ENCODE measurements at places on chromosomes 11 and 22. TPM values are rescaled to one million over a fixed set of nuclear protein-coding genes. Genes with fewer than 3 reads are reported as not detected.
A peak's percentile ranks its signal among the peaks of the same experiment; 100 is the strongest.

DNA sequence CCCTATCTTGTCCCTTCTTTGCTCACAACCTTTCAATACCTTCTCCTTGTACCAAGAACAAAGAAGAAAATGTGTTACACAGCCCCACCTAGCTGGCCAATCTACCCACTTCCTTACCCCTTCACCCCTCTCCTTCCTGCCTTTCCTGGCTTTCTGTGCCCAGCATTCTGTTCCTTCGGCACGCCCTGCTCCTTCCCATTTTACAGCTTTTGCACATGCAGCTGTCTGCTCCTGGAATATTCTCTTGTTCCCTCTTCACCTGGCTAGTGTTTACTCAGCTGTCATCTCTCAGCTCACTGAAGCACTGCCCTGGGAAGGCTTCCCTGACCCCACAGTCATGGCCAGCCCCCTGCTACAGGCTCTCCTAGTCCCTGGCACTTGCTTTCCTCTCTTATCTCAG lies 30.7 kb downstream of the SERPINH1 start:
- H3K4me3 ChIP-seq: no peak overlapping the region
- peaks cover 12% of the 10 kb centered on the region for H3K4me1 ChIP-seq
- no peak overlapping the region for H3K27ac ChIP-seq
- H3K27me3 ChIP-seq: no peaks in the 10 kb centered on the region
- no peaks in the 10 kb centered on the region for H3K36me3 ChIP-seq

GRCh38 chr11:65479184-65480145 lies 19.4 kb upstream of the MALAT1 start:
- no peaks in the 10 kb centered on the region for H3K27me3 ChIP-seq
- no peaks in the 10 kb centered on the region for H3K36me3 ChIP-seq
- no peak for DNase-seq
- H3K27ac ChIP-seq: peak overlapping the region; percentile 66
- H3K4me1 ChIP-seq: peaks cover 15% of the 10 kb centered on the region

DNA sequence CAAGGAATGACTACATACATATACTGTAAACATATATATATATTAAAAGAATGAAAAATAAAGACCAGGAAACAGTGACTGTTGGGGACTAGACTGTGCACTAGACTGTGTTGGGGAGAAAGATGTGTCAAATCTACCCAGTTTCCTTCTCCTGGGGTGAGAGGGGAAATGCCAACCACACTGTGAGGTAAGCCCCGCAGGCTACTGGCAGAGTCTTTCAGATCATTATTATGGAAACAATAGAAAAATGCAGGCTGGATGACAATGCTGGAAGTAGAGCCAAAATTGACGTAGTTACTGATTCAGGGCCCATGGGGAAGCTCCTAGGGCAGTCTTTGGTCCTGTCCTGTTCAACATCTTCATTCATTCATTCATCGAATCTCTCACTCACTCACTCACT lies 101.4 kb downstream of the C11orf58 start:
- H3K4me1 ChIP-seq: no peaks in the 10 kb centered on the region
- no peak overlapping the region for H3K4me3 ChIP-seq
- no peaks in the 10 kb centered on the region for H3K27me3 ChIP-seq
- H3K27ac ChIP-seq: no peak overlapping the region
- no peaks in the 10 kb centered on the region for H3K36me3 ChIP-seq
- DNase-seq: no peak

- no peak overlapping the region for H3K27ac ChIP-seq
- H3K4me1 ChIP-seq: peaks cover 61% of the 10 kb centered on the region
- H3K27me3 ChIP-seq: no peaks in the 10 kb centered on the region
- H3K4me3 ChIP-seq: peak overlapping the region; percentile 98
- H3K36me3 ChIP-seq: no peaks in the 10 kb centered on the region
- DNase-seq: no peak
Observed at GRCh38 chr11:47551086-47551485, 1.8 kb downstream of the CELF1 start.

DNA sequence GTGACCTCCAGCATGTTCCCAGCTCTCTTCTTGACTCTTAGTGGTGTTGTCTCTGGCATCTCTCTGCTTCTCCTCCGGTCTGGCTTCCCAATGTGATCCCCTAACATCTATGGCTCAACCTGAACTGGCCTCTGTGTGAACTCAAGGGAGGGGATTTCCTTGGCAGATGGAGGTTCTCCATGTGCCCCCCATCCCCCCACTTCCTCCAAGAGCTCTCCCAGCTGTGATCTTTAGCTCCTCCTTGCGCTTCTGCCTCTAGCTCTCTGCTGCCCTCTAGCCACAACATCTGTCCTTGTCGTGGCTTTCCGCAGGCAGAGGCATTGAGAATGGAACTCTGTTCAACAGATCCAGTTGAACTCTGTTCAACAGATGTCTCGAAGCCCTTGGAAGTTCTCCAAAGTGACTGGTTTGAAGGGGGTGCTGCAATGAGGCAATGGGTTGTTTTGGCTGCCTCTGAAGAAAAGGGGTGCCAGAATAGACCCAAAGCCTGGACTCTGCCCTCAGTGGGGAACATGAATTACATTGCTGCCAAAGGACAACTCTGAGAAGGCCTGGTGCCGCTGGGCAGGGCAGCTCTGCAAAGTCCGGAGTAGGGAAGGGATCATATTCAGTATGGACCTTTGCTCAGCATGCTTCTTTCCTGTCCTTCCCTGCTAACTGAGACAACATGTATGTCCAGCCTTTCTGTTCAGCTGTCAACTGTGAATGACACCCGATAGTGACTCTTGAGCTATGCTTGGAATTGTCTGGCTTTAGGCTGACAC lies 61.9 kb downstream of the ADM start:
- no peaks in the 10 kb centered on the region for H3K36me3 ChIP-seq
- H3K27ac ChIP-seq: no peak overlapping the region
- H3K4me1 ChIP-seq: peaks cover 3% of the 10 kb centered on the region
- peaks cover 35% of the 10 kb centered on the region for H3K27me3 ChIP-seq
- no peak overlapping the region for H3K4me3 ChIP-seq

DNA sequence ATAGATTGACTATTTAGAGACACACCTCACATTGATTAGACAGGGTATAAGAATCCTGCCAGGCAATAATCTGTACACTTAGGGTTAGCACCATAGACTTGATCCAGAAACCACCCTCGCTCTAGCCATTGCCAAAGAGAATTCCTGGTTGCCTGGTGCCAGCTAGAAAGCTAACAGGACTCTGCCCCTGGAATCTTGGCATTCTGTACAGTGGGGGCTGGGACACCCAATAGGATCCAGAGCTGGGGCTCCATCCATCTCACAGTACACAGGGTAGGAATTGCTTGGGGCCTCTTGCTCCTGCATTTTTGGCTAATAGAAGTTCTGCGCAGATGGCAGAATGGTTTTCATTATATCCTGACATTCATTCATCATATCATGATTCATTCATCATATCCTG lies 3.0 kb upstream of the APLNR start:
- no peak overlapping the region for H3K4me3 ChIP-seq
- DNase-seq: no peak

DNA sequence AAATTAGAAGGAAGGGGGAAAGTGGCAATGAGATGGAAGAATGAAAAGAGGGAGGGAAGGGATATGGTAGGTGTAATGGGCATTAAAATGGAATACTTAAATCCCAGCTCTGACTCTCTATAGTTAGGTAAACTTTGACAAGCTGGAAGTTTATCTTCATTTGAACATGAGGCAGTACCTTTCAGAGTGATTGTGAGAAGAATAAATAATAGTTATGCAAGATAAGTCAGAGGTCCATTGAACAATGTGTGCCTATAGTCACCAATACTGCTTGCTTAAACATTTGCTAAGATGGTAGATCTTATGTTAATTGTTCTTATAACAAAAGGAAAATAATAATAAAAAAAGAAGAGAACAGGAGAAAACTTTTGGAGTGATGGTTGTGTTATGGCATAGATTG lies 545.8 kb upstream of the CCDC90B start:
- no peak for DNase-seq
- H3K27ac ChIP-seq: no peak overlapping the region
- no peaks in the 10 kb centered on the region for H3K4me1 ChIP-seq
- H3K27me3 ChIP-seq: peaks cover 10% of the 10 kb centered on the region
- H3K4me3 ChIP-seq: no peak overlapping the region
- no peaks in the 10 kb centered on the region for H3K36me3 ChIP-seq

- H3K27me3 ChIP-seq: no peaks in the 10 kb centered on the region
- H3K4me1 ChIP-seq: peaks cover 7% of the 10 kb centered on the region
- peaks cover 25% of the 10 kb centered on the region for H3K36me3 ChIP-seq
- DNase-seq: no peak
- H3K4me3 ChIP-seq: no peak overlapping the region
Observed at GRCh38 chr11:45184640-45185039, 38.2 kb downstream of the PRDM11 start.

GRCh38 chr11:117232092-117232878 lies at the start of gene RNF214:
Gene RNF214, plus strand, starts transcription at chr11:117232671. Its CDS starts 1,602 bp downstream, at chr11:117234273.
- DNase-seq: peak; percentile 78
- peak within 1 kb of the TSS; percentile 100 for H3K27ac ChIP-seq
- H3K36me3 ChIP-seq: peaks cover 11% of the 10 kb centered on the region
- peak within 1 kb of the TSS; percentile 100 for H3K4me3 ChIP-seq
- H3K27me3 ChIP-seq: no peaks in the 10 kb centered on the region
- peaks cover 53% of the 10 kb centered on the region for H3K4me1 ChIP-seq

DNA sequence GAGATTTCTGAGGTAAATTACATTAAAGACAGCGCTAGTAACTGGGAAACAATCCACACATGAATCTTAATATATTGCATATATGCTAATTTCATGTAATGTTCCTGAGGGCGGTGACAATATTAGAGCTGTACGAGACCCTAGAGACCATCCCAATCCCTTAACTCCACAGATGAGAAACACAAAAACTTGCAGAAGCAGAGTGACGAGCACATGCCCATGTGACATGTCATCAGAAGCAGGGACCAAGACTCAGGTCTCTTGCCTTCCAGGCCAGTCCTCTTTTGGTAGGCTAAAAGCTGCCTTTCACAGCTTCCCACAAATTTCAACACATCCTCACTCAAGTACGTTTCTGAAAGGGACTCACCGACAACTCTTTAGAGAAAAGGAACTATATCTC lies 11.8 kb downstream of the MAPK1 start:
- no peaks in the 10 kb centered on the region for H3K27me3 ChIP-seq
- H3K36me3 ChIP-seq: no peaks in the 10 kb centered on the region
- H3K4me3 ChIP-seq: no peak overlapping the region
- DNase-seq: no peak

GRCh38 chr11:41003339-41004282 lies 455.8 kb downstream of the LRRC4C start:
- no peak overlapping the region for H3K27ac ChIP-seq
- no peak overlapping the region for H3K4me3 ChIP-seq
- DNase-seq: no peak

- no peaks in the 10 kb centered on the region for H3K36me3 ChIP-seq
- no peak for DNase-seq
- H3K27me3 ChIP-seq: no peaks in the 10 kb centered on the region
- no peak overlapping the region for H3K27ac ChIP-seq
- no peaks in the 10 kb centered on the region for H3K4me1 ChIP-seq
Observed at GRCh38 chr11:132439711-132440255, 1069.4 kb downstream of the NTM start.

GRCh38 chr22:46598737-46599424 lies 21.3 kb upstream of the GRAMD4 start:
- H3K4me3 ChIP-seq: no peak overlapping the region
- H3K27ac ChIP-seq: no peak overlapping the region
- H3K36me3 ChIP-seq: no peaks in the 10 kb centered on the region
- H3K27me3 ChIP-seq: peaks cover 3% of the 10 kb centered on the region

DNA sequence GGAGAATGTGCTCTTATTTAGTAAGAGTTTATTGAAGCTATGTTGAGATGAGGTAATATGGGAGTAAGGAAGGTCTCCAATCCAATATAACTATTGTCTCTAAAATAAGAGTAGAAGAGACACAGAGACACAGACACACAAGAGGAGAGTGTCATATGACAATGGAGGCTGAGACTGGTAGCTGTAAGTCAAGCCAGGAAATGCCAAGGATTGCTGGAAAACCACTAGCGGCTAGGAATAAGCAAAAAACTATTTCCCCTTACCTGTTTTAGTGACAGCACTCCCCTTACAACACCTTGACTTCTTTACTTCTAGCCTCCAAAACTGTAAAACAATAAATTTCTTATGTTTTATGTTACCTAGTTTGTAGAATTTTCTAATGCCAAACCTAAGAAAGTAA lies 1652.8 kb downstream of the LRRC4C start:
- no peaks in the 10 kb centered on the region for H3K4me1 ChIP-seq
- DNase-seq: no peak
- no peaks in the 10 kb centered on the region for H3K27me3 ChIP-seq
- H3K4me3 ChIP-seq: no peak overlapping the region

DNA sequence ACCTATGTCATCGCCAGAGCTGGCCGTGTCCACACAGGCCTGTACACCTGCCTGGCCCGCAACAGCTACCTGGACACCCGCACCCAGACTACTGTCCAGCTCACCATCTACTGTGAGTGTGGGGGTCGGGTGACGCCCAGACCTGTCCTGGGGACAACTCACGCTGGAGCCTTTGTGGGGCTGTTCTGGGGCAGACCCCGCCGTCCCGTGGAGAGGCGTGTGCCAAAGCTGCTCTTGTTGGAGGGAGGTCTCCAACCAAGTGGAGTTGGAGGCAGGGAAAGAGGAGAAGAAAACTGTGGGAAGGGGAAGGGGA lies 4.3 kb downstream of the VSIG10L2 start:
- H3K27ac ChIP-seq: no peak overlapping the region
- H3K36me3 ChIP-seq: no peaks in the 10 kb centered on the region
- no peak for DNase-seq
- H3K4me1 ChIP-seq: no peaks in the 10 kb centered on the region

MAPK8IP1 gene
- not detected for polyA plus RNA-seq

SLC37A4 gene
- 12.1 TPM for polyA plus RNA-seq

SHANK3 gene
- polyA plus RNA-seq: not detected

CARD16 gene
- polyA plus RNA-seq: 173 TPM

SESN3 gene
- polyA plus RNA-seq: 1.3 TPM

MISFA gene
- not detected for polyA plus RNA-seq

DLG2 gene
- 2.5 TPM for polyA plus RNA-seq

HEPHL1 gene
- not detected for polyA plus RNA-seq

H19 gene
- polyA plus RNA-seq: not detected
